ENCODE measurements at places on chromosomes 13 and 19.

GRCh38 chr19:3359919-3360420, 6.4 kb upstream of the NFIC start:
- DNase-seq, result no peak

DNA sequence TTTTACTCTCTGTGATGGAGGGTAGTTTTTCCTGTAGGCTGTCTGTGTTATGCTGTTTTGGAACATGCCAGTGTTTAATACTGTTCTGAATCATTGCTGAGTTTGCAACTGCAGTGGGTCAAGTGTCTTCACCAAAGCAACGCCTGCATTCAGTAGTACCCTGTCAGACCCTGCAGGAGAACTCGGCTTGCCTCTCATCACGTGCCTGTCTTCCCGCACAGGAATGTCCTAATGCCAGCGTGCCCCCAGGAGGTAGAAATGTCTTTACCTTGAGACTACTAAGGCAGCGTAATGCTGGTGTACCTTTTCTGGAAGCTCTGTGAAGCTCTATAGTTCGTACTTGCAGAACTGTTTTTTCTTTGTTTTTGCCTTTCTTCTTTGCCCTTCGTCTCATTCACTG, 42.3 kb downstream of the POLR1D start:
- DNase-seq, result no peak

DNA sequence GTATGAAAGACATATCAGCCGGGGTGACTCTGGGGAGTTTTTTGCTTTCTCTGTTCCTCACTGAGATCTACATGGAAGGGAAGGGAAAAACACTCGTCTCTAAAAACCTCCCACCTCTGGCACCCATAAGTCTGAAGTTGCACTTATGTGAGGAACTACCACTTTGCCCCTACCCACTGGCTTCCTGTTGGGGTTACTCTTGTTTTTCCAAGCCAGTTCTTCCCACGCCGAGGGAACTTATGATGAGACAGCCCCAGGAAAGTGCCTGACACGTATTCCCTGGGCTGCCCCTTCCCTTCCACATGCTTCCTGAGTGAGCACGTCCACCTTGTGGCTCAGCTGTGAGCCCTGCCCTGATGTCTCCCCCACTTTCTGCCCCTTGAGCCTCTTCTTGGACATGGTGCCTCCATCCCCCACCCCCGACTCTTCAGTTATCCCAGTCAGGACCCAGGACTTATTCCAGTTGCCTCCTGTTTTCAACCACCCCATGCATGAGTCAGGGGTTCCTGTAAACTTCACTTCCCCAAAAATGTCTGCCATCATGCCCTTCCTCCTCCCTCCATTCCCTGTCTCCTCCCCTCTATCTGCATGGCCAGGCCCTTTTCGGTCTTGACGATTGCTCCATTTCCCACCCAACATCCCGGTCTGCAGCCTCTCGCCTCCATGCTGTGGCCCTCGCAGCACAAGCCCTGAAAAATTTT, 5.1 kb upstream of the SIGLEC7 start:
- no peak for DNase-seq

DNA sequence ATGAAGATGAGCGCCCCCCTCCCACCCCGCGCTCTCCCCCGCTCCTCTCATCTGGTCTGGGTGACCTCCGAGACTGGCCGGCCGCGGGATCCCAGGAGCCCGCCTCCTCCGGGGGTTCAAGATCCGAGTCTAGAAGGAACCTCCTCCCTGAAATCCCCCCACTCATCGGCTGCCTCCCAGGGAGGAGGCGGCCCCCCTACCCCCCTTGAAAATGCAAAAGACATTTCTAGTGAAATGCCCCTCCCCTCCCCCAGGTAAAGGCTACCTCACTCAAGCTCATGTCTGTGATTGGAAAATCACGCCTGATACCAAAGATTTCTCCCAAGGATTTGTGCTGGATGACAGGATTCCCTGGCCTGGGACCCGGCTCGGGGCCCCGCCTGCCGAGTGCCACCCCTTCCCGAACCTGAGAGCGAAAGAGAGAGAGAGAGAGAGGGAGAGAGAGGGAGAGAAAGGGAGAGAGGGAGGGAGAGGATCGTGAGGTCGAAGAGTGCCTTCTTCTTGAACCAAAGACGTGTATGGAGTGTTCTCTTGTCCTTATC, 23.4 kb downstream of the ONECUT3 start:
- no peak for DNase-seq

GRCh38 chr19:20247016-20247683, 80.1 kb downstream of the ZNF486 start:
- DNase-seq, result no peak

GRCh38 chr19:54352546-54352945, 12.2 kb downstream of the LAIR1 start:
- no peak for DNase-seq

DNA sequence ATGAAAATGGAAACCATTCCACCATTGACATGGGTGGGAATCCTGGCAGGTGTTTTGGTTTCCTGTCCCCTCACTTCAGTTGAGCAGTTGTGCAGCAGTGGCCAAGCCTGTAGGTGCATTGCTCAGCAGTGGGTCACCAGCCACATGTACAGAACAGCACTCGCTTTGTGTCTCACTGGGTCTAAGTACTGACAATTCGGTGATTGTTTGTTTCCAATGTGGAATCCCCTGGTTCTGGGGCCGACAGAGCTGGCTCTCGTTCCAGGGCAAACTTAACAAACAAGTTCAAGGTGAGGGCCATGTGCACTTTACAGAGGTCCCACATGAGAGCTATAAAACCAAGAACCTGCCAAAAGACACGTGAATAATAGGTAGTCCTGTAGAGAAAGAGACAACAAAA, 54.1 kb upstream of the SPATA13 start:
- DNase-seq, result no peak

DNA sequence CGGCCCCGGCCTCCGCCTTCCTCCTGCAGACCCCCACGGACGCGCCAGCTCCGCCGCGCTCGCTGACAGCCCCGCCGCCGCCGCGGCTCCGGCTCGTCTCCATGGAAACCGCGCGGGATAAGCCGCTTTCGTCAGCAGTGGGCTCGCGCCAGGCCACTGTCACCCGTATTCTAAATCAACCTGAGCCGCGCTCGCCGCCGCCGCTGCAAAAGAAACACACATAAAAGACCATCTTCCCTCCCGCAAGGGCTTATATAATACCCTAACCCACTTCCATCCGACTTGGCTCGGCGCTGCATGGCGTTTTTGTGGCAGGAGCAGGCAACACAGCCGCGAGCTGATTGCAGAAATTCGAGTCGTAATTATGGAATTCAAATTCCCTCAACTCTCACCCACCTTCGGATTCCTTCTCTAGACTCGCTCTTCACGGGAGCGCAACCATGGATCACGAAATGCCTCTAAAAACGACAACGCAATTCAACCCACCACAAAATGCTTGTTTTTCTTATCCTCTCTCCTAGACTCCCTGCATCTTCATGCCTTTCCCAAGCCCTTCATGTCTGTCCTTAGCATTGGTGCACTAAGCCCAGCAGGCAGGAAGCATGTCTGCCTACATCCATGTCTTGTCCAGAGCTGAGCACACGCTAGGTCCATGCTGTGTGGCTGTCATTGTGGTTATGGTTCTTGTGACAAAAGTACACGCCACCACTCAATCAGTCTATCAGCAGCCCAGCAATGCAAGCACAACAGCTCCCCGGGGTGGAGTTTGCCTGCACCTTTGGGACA, at the start of gene AMER2:
AMER2 (minus strand) TSS at position 772 of the 786 bp plus-strand sequence; CDS start at position 103, 669 bp downstream.
- DNase-seq, result no peak

DNA sequence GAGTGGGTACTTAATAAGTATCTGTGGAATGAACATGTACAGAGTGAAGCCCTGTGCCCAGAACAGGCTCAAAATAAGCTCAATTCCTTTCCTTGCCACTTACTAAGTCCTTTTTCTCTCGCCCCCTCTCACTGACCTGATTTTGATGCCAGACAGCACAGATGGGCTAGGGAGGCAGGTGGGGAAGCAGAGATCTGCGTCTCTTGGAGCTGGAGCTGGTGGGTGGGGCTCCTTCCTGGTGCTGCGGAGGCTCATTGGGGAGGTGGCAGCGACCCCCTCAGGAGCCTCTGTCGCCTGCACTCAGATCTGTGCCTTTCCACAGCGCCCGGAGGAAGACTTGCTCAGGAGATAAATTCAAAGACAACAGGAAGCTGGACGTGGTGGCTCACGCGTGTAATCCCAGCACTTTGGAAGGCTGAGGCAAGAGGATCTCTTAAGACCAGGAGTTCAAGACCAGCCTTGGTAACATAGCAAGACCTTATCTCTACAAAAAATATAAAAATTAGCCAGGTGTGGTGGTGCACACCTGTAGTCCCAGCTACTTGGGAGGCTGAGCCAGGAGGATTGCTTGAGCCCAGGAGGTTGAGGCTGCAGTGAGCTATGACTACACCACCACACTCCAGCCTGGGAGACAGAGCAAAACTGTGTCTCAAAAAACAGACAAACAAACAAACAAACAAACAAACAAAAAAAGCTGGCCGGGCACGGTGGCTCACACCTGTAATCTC, 14.6 kb downstream of the AKT2 start:
- DNase-seq, result no peak
